Stimulated activated CD4-positive, alpha-beta T cell treated with anti-CD3 and anti-CD28 coated beads, Interleukin-15, amount 100 ng/mL, for 48 hours (primary cell): ENCODE measurements at places on chromosomes 6 and 20.

GRCh38 chr20:52812231-52812847 is 159.8 kb upstream of the TSHZ2 start:
- no peak for DNase-seq

GRCh38 chr6:40256831-40257230 is 322.6 kb upstream of the MOCS1 start:
- DNase-seq, result no peak

DNA sequence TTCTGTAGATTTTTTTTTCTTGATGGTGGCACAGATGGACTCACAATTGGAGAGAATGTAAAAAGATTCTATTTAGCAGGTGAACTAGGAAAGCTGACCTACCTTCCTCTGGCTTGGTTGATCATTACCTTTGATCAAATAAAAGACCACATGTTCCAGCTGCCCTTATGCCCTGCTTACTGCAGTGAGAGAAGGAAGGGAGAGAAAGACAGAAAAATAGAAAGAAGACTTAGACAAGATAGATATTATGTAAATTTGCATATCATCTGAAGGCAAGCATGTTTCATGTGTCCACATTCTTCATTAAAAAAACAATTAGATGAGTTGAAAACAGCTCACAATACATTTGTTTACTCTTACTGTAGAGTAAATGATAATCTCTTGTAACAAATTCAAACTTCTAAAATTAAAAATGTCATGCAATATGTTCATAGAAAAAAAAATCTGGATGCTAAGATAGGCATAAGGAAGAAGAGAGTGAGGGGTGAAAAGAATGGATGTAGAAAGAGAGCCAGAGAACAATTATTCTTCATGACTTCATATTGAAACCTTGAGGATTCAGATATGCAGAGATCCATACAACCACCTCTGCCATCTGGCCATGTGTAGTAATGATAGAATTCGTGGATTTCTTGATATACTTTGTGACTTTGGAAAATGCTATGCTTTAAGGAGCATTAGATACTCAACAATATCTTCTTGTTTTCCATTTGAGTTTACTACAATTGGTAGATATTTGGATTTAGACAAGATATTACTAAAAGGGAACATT is 71.7 kb downstream of the RFX6 start:
- no peak for DNase-seq

DNA sequence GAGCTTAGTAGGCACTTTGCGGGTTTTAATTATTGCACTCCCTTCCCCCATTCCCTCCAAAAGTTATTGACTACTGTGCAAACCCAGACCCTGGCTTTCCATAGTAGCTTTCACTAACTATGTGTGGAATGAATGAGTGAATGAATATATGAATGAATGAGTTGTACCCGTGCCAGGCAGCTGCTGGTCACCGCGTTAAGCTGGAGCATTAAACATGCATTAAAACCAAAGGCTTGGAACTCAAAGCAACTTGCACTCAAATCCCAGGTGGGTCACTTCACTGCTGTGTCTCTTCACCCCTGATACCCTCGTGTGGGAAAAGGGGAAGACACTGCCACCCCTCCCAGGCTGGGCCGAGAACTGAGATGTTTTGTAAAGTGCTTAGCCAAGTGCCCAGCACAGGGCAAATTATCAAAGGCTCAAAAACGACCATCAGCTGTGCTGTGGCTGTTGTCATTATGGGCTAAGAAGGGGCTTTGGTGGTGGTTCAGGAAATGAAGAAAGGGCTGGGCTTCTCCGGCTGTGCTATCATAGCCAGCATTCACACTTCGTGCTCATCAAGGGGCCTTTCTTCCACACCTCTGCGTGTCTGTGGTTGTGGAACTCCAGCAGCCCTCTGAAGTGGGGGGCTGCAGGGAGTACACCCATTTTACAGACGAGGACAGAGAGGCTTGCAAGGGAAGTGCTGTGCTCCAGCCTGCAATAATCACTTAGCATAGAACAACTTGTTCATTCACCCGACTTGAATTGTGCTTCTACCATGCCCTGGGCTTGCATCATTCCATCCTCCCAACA is 60.2 kb upstream of the STX16 start:
- DNase-seq, result no peak

DNA sequence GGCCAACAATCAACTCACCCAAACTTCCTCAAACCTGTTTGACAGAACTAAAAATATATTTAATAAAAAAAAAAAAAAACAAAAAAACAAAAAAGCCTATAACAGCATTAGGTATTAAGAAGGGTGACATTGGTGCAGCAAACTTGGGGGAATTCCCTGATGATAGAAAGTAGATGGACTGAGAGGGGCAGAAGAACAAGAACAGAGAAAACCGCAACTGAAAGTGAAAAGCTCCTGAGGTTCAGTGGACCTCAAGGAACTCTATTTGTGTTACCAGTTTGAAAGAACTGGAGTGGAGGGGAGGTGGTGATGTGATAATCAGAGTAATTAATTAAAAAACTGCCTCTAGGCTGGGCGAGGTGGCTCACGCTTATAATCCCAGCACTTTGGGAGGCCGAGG is 53.8 kb downstream of the MACROD2 start:
- no peak for DNase-seq

GRCh38 chr6:38021029-38021428 is 201.5 kb downstream of the ZFAND3 start:
- no peak for DNase-seq

DNA sequence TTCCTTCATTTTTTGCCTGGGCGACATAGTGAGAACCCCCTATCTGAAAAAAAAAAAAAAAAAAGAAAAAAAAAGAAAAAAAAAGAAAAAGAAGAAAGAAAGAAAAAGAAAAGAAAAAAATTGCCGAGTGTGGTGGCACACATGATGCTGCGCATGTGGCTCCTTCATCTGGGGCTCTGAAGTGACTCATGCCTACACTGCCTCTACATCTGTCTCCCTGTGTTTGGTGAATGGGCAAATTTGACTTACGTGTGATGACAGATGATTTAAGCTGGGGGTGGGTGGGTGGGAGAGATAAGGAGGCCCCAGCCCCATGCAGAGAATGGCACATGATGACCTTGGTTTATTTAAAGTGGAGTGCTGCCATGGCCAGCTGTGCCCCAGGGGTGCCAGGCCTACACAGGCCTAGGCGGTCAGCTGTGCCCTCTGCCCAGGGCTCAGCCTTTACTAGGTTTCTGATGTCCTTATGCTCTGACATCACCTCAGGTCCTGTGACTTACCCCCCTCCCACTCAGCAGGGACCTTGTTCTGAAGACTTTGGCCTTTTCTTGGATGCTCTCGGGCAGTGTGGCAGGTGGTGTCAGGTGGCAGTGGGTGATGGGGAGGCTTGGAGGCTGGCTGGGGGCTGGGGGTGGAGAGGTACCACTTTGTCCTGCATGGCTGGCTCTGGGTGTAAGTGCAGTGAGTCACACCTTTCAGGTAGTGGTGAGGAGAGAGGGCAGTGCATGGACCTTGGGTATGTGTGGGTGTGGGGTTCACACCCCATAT is 41.1 kb downstream of the VEGFA start:
- DNase-seq, result no peak

DNA sequence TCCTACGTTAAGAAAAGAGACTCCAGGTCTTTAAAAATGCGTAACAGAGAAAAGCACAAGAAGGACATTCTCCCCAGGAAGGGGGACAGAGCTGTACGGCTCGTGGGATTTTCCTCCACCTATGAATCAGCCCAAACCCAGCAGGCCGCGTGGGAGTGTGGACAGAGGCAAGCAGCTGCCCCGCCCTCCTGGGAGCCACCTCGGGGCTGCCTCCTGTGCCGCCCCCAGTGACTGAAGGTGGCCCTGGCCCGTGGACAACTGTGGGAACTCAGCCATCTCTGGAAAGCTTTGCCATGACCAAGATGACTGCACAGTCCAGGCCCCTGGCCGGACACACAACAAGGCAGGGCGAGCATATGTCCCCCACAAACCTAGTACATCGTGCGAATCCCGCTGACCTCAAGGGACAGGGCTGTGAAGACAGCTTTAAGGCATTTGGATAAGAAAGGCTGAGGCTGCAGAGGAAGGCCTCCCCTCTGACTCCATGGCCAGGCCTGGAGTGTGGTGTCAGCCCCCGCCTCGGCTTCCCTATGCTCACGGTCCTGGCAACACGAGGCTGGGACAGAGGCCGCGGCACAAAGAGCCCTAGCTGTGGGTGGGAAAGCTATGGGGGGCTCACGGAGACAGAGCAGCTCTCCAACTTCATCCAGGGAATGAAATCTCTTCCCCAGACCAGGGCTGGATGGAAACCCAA is 26.9 kb downstream of the PXDC1 start:
- DNase-seq, result no peak

DNA sequence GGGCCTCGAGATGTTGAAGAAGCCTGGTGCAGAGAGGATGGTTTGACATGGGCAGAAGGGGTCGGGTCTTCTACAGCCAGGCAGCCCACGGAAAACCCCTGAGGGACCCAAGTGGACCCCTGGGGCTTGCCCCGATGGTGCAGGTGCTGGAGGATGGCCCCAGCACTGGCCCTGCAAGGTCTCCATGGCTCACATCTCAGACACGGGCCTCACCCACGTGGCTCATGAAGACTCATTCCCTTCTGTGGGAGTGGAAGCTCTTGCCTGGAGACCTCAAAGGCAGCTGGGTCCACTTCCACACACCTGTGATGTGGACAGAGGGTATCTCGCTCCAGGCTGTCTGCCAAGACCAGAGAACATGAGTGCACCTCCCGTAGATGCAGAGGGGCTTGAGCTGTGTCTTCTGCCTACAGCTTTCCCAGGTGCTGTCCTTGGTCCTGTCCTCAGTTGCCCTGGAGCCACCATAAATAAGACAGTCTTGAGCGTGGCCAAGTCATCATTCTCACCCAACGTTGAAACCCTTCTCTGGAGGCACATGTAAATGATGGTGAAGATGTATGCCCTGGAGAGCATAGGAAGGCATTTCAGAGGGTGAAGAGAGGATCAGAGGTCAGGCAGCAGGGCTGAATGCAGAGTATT is 108.0 kb downstream of the SYNDIG1 start:
- DNase-seq, result no peak

DNA sequence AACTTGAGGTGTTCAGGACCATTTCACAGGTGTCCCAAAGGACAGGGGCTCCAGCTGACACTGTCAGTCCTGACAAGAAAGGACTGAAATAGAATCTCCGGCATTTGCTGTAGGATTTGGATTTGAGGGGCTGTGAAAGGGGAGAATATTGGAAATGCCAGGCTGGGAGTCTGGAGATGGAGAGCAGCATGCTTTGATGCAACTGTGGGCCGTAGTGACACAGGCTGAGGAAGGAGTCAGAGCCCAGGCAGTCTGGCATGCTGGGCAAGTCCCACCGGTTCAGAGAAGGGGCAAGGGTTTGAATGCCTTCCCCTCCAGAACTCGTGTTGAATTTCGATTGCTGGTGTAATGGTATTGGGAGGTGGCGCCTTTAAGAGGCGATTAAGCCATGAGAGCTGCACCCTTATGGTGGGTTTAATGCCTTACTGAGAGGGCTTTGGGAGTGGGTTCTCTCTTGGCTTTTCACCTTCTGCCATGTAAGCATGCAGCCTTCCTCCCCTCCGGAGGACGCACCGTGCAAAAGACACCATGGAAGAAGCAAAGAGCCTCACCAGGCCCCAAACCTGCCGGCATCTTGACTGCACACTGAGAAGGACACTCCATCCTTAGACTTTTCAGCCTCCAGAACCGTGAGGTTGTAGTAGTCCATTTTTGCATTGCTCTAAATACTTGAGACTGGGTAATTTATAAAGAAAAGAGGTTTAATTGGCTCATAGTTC is 9.4 kb upstream of the PYGB start:
- DNase-seq, result no peak

- DNase-seq, result no peak
Observed at GRCh38 chr6:1497761-1498105, 108.4 kb downstream of the FOXF2 start.

DNA sequence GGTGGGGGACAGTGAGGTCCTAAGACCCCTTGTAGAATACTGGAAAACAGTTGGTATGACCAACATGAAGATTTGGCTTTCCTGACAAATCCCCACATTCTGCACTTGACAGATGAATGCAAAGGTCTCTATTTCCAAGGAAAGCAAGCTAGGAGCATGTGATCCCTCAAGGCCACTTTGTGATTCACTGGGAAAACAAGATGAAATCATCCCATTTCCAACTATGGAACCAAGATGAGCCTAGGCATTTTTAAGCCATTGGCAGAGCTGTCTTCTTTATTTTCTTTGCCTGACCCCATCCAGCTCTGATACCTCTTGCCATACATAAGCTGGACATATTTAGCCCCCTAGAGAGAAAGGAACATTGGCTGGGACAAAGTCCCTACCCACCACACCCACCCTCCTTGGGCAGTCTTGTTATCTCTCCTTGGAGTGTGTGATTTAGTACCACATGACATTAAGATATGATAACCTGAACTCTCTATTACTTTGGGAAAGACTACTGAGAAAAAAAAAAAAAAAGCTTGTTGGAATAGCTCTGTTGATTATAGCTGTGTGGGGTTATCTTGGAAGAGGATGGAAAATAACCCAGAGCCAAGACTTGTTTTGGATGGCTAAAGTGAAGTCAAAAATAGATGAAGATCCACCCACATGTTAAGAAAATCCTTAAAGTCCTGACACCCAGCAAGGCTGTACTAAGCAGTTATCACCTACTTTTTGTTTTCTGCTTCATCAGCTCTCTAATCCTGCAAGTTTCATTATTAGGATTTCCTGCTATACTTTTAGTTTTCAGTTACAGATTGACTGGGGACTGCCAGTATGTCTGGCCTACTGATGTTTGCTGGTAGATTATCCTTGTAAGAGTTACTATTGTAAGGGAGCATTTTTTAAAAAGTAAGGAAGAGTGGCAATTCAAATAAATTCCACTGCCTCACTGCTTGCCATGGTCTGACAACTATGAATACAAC is 90.1 kb upstream of the PREP start:
- no peak for DNase-seq

GRCh38 chr20:49627329-49627761 is 59.4 kb upstream of the PTGIS start:
- DNase-seq, result no peak

DNA sequence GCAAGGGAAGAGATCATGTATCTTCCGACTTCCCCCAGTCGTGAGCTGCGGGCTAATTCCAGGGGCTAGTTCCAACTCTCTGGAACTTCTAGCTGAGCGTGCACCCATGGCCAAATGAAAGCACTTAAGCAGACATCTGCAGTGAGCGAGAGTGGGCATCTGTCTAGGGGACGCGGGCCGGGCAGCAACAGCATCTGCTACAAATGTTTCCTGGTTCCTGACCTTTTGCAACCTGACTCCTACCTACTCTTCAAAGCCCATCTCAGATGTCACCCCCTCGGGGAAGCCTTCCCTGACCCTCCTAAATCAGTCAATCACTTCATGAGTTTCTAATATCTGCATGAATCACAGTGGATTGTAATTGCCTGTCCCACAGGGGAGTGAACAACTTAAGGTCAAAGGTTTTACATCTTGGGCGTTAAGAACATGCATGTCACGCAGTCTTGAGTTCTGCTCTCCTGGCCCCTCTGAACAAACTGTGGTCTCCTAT is 141.9 kb downstream of the CEBPB start:
- no peak for DNase-seq

GRCh38 chr20:4470375-4470774 is 251.3 kb upstream of the PRND start:
- no peak for DNase-seq

DNA sequence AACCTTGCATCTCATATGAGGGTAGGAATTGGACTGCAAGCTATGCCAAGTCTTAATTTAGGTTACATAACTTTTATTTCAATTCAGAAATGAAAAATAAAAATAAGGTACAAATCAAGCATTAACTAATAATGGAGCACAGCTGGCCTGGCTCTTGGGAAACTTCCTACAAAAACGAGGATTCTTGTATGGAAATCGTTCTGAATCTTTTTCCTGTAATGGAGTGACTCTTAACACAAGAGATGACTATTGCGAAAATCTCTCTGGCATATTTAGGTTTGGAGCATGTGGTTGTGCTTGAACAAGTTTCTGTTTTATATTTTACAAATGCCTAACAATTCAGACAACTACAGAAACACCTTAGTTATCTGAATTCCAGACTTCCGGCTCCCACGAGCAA is 34.0 kb upstream of the PI16 start:
- no peak for DNase-seq
